ENCODE measurements at places on chromosomes 6 and 20.

DNA sequence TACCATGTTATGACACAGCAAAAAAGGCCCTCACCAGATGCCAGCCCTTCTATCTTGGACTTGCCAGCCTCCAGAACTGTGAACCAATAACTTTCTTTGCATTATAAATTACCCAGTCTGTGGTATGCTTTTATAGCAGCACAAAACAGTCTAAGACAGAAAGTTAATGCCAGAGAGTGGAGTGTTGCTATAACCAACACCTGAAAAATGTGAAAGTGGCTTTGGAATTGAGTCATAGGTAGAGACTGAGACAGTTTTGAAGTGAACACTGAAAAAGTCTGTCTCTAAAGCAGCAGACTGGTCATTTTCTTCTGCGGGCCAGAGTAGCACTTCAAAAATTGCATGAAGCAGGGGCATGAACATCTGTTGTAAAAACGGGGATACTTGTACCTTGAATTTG is 28.0 kb upstream of the ASIP start:
- DNase-seq = no peak

DNA sequence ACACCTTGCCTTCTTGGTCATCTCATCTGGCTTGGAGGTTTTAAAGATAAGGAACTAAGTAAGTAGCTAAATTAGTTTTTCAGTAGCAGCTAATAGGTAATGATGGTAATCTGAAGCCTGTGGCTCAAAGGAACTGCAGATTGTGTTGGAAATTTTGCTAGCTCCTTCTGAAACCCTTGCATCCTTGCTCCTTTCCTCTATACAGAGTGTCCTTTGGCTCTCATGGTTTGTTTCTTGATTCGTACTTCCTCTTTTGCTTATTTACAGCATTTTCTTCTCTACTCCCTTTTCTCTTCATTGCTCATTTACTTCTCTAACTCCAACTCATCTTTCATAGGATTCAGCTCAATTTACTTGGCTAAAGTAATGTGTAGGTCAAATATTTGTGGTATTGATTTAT is 19.0 kb downstream of the LRRC1 start:
- DNase-seq = no peak

GRCh38 chr20:46023999-46024398 is 5.0 kb upstream of the SLC12A5 start:
- peak; percentile 12 for DNase-seq

DNA sequence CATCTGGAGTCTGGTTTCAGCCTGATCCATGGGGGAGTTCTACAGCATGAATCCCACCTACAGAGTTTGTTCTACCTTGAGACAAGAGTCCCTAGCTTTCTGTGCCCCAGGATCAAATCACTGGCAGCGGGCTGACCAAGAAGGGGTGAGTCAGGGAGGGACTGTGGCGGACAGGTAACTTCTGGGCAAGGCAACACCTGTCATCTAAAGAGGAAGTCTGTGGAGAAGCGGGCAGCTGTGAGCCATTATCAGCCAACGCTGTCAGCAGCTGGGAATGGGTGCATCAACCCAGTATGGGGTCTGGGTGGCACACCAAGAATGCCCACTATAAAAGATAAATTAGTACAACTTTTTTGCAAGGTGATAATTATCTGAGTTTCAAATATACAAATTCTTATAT is 45.9 kb downstream of the UBE3D start:
- DNase-seq = no peak

- no peak for DNase-seq
Observed at GRCh38 chr20:44504402-44505307, 17.2 kb downstream of the SERINC3 start.

- DNase-seq = no peak
Observed at GRCh38 chr20:23959054-23959453, 29.5 kb downstream of the GGTLC1 start.

DNA sequence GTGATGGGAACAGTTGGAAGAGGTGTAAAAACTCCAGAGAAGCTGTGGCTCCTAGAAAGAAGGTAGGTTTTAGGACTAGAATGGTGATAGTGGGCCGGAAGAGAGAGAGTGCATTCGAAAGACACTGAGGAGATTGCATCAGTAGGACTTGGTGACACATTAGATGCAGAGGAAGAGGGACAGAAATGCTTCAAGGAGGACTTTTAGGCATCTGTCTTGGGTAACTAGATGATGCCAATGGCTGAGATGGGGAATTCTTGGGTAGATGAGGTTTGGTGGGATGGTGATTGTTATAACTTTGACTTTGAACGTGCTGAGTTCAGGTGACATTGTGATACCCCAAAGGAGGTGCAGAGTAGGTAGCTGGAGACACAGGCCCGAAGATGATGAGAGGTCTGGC is 196.5 kb downstream of the GMPR start:
- no peak for DNase-seq

DNA sequence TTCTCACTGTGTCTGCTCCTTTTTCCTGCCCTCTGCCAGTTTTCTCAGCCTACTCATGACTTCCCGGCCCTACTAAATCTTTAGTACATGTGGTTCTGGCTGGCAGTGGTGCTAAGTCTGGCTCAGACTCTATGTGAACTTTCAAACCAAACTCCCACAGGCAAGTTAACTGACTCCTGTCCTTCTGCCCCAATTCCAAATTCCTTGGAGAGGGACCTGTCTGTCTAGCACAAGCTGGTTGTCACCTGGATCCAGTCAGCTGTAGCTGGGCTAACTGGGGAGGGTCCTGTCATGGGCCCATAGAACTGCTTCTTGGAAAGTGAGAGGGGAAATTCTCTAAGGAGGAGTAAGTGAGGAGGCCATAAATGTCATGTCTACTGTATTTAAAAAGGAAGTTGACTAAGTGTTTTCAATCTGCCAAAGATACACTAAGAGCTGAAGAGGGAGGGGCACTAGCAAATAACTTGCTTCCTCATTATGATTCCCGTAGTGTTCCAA is 240.1 kb downstream of the KCNQ5 start:
- peak; percentile 74 for DNase-seq

DNA sequence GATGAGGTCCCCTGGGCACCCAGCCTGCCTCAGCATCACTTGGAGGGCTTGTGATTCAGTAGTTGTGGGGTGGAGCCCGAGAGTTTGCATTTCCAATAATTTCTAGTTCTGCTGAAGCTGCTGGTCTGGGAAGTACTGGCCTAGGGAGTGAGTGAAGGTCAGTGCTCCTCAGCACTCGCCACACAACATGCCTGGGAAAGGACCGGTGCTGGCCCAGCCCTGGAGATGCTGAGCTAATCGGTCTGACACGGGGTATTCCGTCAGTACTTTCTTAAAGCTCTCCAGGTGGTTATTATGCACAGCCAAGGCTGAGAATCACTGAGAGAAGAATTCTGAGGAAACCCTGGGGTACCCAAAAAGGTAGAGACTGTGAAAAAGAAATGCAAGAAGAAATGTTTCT is 228.2 kb downstream of the TMEM242 start:
- no peak for DNase-seq

DNA sequence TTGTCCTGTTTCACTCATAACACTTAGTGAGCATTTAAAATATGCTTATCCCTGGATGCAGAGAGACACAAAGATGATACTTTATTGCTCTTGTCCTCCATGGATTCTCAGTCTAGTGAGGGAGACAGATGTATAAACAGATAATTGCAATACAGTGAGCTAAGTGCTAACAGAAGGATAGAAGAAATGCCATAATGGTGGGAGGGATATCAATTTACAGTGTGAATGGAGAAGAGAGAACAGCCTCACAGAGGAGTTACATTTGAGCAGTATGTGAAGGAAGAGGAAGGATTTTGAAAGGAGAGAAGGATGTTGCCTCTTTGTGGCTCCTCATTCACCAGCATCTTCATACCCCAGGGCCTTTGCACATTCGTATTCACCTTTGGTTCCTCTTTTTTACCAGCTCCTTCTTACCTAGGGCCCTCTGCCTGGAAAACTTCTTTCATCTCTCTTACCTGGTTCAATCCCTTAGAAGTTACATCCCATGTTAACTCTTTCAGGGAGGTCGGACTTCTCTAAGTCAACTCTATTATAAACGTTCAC is 341.7 kb downstream of the PRL start:
- DNase-seq = no peak

DNA sequence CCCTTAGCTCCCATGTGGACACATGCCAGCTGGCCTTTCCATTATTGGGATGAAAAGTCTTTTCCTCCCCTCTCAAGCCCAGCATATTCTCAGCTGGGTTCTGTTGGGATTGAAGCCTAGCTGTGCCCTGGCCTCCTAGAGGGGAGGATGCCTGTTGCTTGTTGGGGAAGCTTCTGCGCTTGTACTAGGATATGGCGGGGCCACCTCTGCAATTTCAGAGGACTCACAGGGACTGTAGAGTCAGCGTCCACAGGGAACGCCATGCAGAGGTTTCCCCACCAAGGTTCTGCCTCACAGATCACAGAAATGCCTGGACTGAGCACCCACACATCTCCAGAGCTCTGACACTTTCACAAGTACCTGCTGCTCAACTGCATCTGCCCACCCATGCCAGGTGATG is 288.7 kb upstream of the FOXQ1 start:
- DNase-seq = no peak

DNA sequence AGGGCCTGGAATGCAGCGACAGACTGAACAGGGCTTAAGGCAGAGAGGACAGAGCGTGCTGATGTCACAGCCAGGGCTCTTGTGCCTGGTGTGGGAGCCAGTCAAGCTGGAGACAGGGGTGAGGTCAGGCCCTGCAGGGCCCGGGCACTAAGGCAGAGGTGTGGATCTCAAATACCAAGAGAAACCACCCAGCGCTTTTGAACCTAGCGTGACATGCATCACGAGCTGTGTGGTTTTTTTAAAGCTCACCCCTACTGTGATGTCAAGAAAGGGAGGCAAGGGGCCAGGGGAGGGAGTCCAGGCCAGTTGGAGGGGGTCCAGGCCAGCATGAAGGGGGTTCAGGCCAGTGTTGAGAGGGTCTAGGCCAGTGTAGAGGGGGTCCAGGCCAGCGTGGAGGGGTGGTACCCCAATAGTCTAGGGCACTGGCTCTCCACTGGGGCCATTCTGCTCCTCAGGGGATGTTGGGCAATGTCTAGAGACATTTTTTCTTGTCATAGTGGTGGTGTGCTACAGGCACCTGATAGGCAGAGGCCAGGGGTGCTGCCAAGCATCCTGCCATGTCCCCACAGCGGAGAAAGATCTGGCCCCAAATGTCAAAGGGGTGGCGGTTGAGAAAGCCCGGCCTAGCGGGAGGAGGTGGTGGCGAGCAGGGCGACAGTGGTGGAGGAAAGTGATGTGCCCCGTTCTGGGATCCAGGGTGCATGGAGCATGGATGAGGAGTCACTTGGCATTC is 42.6 kb downstream of the RBM38 start:
- DNase-seq = no peak

DNA sequence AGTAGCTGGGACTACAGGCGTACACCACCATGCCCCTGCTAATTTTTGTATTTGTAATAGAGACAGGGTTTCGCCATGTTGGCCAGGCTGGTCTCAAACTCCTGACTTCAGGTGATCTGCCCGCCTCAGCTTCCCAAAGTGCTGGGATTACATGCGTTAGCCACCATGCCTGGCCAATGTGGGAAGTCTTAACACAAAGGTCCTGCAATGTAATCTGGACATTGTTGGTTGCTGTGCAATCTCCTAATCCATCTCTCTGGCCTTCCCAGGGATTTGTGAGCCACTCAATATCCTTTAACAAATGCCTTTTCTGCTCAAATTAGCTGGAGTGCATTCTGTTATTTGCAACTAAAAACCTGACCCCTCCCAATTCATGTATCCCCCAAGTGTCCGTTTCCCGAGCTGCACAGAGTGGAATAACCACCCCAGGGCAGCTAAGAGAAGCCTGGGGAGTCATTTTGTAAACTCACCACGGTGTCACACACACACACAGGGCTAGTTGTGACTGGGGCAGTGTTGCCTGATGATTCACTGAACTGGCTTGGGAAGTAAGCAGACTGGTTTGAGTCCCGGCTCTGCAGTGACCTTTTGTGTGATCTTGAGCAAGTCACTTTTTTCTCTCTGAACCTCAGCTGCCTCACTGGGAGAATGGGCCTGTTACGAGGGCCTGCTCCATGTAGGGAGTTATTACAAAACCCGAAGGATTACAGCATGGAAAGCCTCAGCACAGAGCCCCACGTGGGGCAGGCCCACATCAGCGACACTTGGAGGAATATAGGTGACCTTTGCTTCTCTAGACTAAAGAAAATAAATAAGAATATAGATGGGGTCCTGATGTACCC is 152.3 kb downstream of the ZMYND8 start:
- peak; percentile 45 for DNase-seq

DNA sequence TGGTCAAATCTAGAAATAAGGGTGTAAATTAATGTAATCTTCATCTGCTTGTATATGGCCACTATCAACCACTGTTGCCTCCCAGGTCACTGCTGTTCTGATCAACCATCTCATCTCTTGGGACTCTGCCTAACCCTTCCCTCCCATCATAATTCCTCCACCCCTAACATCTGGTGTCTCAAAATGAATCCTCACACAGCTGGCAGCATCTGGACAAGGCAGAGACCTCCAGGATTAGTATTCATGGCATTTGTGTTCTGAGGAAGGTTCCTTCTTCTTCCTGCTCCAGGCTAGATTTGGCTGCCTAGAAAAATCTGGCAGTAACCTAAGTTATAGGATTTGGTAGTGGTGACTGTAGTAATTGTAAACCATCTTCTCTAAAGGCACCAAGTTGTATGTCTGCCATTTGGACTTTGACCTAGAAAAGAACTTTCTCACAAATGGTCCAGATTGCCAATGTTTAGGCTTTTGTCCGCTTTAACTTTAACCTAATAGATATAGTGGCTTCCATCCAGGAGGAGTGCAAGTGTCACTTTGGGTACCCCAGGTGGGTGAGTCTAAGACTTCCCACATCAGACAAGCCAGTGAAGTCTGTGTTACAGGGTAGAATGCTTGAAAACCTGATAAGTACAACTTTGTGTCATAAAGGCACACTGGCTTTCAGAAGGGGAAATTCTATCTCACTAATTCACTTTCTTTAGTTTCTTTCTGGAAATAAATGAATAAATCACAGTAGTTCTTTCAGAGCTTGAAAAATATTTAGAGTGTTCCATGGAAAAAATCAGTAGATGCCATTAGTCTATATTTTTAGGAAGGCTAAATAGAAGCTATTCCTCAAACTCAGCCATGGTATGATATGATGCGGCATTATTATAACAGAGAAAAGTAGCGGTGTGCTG is 3.0 kb upstream of the PHACTR2 start:
- DNase-seq = no peak

DNA sequence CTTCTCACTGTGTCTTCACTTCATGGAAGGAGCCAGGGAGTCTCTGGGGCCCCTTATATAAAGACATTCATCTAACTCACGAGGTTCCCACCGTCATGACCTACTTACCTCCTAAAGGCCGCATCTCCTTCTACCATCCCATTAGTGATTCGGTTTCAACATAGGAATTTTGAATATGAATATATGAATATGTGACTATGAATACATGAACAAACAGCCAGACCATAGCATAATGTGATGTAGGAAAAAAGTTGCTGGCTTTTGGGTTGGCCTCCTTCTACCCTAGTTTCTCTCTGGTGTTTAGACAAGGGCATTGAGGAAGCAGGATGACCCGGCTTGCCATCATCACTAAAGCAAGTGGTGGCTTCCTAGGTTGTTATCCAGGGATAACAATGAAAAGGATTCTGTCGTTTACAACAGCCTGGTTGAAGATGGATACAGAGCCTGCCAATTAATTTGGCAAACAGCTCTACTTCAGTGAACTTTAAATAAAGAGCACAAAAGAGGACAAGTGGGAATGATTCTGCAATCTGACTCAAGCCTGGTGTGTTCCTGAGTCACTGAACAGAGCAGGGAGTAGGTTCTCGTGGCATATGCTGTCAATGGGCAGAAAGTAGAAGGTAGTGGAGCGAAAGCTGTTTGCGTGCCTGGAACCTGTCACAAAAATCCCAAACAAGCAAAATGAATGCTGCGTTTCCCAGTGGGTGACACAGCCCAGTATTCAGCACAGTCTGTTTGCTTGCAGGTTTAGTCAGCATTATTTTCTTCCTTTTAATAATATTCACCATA is 44.0 kb upstream of the DOK5 start:
- no peak for DNase-seq

Measured in amniotic epithelial cell (primary cell).